ENCODE measurements at places on chromosomes 7 and 10. TPM values are rescaled to one million over a fixed set of nuclear protein-coding genes. Genes with fewer than 3 reads are reported as not detected.

The INA gene
- total RNA-seq: 223 TPM

The FAM24B gene
- 6.9 TPM for total RNA-seq

The ADAM8 gene
- total RNA-seq: 1.4 TPM

The CREB5 gene
- total RNA-seq: 9.2 TPM

The FGFR2 gene
- 28.4 TPM for total RNA-seq

The EPHB6 gene
- 21.9 TPM for total RNA-seq

The ELFN1 gene
- total RNA-seq: 11.3 TPM

The INMT gene
- total RNA-seq: 0.23 TPM

The SPOCK2 gene
- total RNA-seq: 207 TPM

The CNPY1 gene
- 0.46 TPM for total RNA-seq

Data from diencephalon (tissue), 1 donor.